ENCODE measurements at places on chromosomes 16 and 17.

DNA sequence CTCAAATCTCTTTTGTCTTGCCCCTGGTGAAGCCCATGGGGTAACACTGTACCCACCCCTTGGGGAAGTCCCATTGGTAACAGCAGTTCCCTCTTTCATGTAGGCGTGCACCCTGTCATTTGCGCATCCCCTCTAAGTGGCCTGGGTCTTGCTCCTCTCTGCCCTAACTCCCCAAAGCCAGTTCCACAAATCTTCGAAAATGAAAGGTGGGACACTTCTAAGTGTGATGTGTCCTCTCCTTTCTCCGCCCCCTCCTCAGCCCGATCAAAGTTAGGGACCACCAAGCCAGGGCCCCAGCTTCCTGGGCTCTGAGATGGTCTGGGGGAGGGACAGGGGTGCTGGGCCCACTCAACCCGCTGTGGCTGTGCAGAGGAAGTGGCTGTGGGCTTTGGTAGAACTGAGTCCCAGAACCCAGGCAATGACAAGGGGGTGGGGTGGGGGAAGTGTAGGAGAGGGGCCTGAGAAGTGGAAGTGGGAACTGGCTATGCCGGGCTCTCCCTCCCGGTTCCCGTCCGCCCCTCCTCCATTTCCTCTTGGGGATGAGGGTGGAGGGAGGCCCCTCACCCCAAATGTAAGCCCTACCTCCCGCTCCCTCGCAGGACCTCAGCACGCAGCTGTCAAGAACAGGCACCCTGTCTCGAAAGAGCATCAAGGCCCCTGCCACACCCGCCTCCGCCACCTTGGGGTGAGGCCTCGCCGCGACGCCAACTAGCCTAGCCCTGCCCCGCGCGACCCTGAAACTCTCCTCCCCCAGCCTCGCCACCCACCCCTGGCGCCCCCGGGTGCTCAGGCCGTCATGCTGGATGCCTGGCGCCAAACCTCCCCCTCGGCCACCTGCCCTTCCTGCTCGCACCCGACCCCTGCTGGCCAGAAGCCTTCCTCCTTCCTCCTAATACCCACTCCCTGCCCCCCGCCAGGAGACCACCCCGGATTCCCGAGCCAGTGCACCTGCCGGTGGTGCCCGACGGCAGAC is 8.7 kb downstream of the ABI3 start:
- no peak for DNase-seq
- H3K36me3 ChIP-seq = no peaks in the 10 kb centered on the region
- peaks cover 41% of the 10 kb centered on the region for H3K4me1 ChIP-seq
- no peaks in the 10 kb centered on the region for H3K27me3 ChIP-seq
- H3K27ac ChIP-seq = no peak overlapping the region

DNA sequence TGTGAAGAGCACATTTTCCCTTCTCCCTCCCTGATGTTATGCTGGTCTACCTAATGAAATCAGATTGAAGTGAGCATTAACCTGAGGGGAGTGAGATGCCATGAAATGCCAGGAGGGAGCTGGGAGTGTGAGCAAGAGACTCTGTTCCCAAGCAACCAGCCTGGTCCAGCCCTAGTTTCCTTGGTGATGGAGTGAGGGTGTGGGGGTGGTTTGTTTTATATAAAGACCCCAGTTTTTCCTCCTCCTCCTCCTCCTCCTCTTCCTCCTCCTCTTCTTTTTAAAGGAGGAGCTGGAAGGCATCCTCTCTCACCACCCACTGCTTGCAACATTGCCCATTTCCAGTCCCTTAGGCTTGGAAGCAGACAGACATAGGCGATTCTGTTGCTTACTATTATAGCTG is 97.1 kb downstream of the DNAH3 start:
- no peak overlapping the region for H3K4me3 ChIP-seq
- H3K36me3 ChIP-seq = no peaks in the 10 kb centered on the region
- no peaks in the 10 kb centered on the region for H3K4me1 ChIP-seq
- no peak overlapping the region for H3K27ac ChIP-seq
- no peak for DNase-seq
- no peaks in the 10 kb centered on the region for H3K27me3 ChIP-seq

DNA sequence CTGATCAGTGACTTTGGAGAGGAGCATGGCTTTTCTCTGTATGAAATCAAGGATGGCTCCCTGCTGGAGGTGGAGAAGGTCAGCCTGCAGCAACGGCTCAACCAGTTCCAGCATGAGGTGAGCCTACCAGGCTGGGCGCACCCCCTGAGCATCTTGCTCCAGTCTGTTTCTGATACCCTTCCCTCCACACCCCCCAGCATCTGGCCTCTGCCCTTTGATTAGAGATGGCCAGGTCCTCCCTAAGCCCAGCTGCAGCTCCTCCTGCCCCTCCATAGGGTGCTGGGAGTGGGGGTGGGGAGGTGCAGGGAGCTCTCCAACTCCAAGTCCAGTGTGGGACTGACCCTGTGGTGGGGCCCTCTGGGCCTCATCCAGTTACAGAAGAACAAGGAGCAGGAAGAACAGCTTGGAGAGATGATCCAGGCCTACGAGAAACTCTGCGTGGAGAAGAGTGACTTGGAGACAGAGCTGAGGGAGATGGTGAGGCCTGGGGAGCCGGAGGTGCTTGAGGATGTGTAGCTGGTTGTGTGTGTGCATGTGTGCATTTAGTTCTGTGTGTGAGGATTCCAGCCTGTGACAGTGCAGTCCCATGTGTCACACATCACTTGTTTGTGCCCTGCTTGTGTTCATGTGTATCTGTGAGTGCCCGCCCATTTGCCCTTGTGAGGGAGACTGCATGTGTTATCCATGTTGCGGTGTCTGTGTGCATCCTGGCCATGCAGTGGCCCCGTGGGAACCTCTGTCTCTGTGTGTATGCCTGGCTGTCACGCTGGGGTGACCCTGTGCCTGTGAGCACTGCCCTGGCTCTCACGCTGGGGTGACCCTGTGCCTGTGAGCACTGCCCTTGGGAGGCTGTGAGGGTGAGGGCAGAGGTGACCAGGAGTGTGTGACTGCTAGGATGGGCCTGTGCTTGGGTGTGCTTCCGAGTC is 3.0 kb downstream of the TBKBP1 start:
- H3K27ac ChIP-seq = no peak overlapping the region
- H3K4me3 ChIP-seq = no peak overlapping the region
- peaks cover 29% of the 10 kb centered on the region for H3K36me3 ChIP-seq
- no peaks in the 10 kb centered on the region for H3K27me3 ChIP-seq
- H3K4me1 ChIP-seq = peaks cover 10% of the 10 kb centered on the region

- H3K27me3 ChIP-seq = peaks cover 65% of the 10 kb centered on the region
- H3K4me1 ChIP-seq = peaks cover 47% of the 10 kb centered on the region
- DNase-seq = no peak
- no peak overlapping the region for H3K27ac ChIP-seq
- no peaks in the 10 kb centered on the region for H3K36me3 ChIP-seq
These were observed 9.5 kb downstream of the ABI3 start for GRCh38 chr17:49219987-49220386.
